ENCODE measurements at places on chromosomes 2 and 18.

DNA sequence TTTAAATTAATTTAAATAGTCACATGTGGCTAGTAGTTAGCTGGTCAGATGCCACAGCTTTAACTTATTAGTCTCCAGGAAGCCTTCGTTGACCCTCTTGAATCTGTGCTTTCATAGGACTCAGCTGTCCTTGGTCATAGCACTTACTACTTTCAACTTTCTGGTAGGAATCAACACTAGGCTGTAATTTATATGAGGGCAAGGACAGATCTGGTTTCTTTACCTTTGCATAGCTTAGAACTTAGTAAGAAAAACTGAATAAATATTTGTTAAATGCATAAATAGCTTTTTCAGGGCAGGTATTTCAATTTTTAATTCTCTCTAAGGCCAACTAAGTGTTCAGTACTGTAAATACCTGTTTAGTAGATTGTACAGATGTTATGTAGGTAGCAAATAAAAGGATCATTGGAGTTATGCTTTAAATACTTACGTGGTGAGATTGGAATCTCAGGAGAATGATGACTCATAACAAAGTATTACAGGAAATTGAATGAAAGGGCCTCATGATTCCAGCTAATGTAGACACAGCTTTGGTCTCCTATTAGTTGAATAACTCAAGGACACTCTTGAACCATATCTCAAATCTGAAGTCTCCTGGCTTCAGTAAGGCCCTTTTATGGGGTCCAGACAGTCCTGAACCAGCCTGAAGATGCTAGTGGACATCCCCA lies 2.6 kb downstream of the CLIP4 start:
- no peak for DNase-seq

GRCh38 chr2:213022987-213023386 lies 128.4 kb downstream of the IKZF2 start:
- DNase-seq = no peak

DNA sequence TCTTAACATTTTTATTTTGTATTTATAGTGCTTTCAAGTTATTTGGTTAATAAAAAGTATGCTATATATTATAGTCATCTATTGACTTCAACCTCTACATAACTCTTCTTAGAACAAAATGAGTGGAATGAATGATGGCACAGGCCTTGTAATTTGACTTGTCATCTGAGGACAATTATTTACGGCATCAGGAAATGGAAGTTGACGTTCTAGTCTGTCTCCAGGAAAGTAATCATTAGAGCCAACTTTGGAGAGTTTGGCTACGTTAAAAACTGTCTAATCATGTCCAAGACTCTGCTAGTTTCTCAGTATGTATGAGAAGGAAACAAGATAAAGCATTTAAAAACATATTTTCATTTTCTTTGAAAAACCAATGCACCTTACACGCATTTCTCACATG lies 353.6 kb downstream of the ARHGAP15 start:
- DNase-seq = no peak

DNA sequence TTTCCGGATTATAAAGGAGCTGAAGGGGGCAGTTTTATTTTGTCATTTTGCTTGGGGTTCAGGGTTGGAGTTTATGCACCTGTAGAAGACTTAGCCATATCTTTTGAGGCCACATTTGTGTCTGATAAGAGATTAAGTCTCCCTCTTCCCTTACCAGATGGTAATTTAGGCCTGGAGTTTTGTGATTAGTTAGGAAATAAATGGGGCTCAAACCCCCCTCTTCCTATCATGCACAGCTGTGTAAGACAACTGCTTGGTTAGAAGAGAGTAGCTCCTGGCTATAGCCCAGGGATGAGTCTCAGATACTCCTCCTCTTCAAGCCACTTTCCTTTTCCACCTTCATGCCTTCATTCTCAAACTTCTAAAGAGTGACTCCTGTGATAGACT lies 802 bp upstream of the SAP130 start:
- no peak for DNase-seq

DNA sequence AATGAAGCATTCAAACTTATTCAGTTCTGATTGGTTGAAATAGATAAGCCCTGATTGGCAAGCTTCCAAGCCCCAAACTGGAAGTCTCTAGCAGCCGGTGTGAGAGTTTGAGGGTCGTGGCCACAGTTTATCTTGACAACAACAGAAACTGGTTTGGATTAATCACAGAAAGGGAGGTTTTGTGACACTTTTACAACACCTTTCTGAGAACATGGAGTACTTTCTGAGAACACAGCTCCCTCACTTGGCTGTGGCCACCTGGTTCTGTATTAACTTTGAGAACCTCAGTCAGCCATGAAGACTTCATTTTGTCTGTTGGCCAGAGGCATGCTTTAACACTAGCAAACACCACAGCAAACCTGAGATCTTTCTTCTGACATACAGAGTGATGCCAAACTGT lies 280.7 kb upstream of the VWC2L start:
- DNase-seq = no peak

- DNase-seq = no peak
These were observed 192.4 kb upstream of the ERBB4 start for GRCh38 chr2:212730994-212731393.

- DNase-seq = no peak
These were observed 69.2 kb downstream of the TRIP12 start for GRCh38 chr2:229852565-229852964.

- no peak for DNase-seq
These were observed 13.6 kb downstream of the UPP2 start for GRCh38 chr2:158115202-158115767.

DNA sequence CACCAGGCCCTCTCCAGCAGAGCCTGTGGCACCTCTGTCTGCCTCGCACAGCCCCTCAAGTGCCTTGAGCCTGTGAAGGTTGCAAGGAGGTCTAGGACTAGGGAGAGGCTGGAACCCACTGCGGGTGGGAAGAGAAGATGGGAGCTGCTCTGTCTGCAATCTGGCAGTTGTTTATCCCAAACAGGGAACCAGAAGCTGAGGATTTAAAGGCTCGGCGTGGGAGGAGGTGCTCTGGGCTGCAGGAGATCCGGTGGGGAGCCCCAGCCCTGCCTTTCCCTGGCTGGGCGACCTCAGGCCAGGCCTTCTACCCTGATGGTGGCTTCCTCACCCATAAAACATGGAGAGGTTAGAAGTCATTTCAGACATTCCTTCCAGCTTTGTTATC lies 174.1 kb downstream of the SMAD7 start:
- DNase-seq = no peak

DNA sequence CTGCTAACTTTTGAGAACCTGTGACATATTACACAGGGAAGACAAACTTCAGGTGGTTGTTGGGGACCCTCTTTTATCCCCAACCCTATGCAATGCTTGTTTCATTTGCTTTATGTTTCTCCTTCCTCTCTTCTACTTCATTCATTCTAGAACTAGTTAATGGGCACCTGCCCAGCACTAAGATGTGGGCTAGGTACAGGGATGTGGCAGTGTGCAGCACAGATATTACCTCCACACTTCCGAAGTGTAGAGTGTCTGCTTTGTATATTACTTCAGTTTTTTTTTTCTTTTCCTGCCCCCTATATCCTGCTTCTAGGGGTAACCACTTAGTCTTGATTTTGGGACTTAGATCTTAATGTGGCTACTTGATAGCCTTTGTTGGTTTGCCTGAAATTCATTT lies 35.1 kb downstream of the CD28 start:
- DNase-seq = no peak

GRCh38 chr2:127157651-127158485 lies 50.9 kb upstream of the BIN1 start:
- no peak for DNase-seq

- peak; percentile 66 for DNase-seq
These were observed 705 bp downstream of the EFR3B start for GRCh38 chr2:25042321-25043240.

DNA sequence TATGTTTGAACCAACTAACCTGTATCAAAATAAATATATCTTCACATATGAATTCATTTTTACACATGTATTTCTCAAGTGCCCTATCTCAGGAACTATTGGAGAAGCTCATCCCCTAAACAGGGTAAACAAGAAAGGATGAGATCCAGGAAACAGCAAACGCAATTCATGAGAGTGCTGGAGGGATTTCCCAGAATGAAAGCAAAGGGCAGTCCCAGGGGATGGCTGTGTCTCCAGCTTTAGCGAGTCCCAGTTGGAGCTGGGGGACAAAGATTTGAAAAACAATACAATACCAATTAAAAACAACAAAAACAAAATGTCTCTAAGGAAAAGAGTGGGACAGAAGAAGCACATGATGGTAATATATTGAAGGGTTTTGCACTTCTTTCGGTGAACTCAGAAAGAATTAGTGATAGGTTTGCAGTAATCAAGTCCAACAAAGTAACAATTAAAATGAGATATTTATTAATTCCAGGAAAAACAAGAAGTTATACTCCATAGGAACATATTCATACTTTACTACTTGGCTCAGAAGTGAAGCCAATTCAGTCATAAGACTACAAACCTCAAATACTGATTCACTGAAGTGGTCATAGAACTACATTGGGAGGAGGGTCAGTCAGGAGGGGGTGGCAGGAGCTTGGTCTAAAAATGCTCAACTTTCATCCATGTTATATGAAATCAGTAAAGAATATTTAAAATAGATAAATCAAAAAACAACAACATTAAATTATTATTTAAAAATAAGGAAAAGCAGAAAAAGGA lies 73.1 kb upstream of the PDE1A start:
- DNase-seq = no peak

DNA sequence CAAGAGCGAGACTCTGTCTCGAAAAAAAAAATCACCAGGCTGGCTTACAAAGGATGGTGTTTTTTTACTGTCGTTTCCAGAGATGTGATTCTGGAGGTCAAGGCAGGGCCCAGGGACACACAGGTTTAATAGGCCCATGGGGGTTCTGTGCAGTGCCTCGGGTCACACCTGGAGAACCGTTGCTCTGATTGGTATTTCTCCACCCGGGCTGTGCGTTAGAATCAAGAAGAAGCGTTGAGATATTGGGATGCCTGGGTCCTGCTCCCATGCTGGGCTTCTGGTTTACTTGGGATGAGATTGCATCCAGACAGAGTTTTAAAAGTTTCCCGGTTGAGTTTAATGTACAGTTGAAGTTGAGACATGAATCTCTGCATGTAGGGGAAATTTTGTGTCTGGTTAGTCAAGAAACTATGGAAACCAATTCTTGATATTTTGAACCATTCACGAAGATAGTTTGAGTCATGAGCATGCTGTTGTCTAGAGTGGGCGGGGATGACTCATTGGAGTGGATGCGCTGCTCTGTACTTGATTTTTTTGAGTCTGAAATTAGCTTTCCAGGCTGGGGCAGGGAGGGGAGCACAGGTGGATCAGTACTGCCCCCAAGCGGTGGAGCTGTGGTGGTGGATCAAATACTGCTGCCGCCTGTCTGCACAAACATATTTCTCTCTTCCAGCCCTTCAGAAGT lies 50.1 kb downstream of the GREB1 start:
- peak; percentile 66 for DNase-seq

- DNase-seq = no peak
These were observed 65.9 kb upstream of the ITM2C start for GRCh38 chr2:230798769-230799399.

DNA sequence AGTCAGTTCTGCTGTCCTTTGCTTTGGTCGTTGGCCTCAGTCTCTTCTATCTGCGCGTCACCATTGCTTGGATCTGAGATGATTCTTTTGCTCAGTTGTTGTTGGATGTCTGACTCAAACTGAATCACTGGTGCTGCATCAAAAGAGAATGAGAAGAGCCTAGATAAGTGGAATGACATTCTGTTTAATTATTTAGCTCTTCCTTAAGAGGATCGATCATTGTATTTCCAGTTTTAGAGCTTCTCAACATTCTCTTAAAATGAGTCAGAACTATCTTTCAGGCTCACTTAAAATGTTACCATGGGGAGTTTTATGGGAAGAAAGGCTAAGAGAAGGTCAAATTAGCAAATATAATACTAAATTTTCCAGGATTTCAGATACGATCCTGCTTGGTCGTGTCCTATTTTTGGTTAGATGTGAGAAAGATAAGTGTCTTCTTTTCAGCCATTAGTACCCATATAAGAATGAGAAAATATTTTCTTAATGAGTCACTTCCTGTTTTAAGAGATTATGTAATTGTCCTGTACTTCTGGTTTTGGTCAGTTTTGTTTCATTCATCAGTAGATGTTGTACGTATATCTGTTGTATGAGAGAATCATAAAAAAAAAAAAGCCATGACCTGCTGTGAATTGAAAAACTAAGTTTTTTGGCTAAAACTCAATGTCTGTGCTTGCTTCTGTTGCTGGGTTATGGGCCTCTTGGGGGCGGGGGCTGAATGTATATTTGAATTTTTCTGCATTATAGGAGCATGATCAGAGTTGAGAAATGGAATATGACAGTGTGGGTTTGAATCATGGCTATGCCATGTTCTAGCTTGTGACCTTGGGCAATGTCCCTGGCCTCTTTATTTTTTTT lies 31.6 kb upstream of the CASP10 start:
- DNase-seq = no peak

- no peak for DNase-seq
These were observed 52.4 kb downstream of the RELCH start for GRCh38 chr18:62239475-62239874.

DNA sequence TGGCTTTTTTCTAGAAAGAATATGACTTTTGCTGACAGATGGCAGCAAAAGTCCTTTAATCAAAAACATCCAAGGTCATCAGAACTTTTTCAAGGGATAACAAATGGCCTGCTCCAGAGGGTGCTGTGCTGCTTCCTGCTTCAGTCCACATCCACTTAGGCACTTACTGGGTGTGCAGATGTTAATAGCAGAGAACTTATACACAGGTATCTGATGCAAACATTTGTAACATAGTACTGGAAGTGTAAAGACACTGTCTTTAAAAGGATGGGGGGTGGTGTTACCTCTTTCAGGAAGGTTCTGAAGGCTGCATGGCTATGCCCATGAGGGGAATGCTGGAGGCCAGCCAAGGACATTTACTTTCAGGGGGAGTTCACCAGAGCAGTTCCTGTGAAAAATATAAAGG lies 5.5 kb downstream of the HOXD8 start:
- DNase-seq = no peak

DNA sequence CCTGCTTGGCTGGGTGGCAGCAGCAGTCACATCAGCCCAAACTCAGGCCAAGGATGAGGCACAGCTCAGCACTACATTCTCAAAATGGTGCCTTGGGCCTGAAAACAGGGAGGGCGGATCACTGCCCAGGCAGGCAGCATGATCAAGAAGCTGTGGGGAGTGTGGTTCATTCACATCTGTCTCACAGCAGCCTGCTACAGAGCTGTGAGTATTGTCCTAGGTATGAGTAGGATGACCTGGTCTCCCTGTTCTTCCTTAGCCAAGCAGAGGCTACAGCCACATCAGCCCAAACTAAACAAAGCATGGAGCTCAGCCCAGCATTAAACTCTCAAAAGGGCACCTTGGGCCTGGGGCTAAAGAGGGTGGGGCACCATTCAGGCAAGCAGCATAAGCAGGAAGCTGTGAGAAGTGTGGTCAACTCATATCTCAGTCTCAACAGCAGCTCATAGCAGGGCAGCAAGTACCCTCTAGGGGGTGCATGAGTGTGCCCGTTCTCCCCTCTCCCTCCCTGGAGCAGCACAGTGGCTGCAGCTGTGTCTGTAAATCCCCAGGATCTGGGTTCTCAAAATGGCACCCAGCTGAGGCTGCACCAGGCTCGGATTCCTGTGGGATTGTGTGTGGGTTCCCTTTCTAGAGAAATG lies 139.6 kb downstream of the TRABD2A start:
- no peak for DNase-seq

- DNase-seq = no peak
These were observed 57.8 kb upstream of the NEUROD1 start for GRCh38 chr2:181738074-181738473.

- no peak for DNase-seq
These were observed 28.3 kb downstream of the SPDYA start for GRCh38 chr2:28838971-28839370.

- no peak for DNase-seq
These were observed 969 bp upstream of the ALKAL2 start for GRCh38 chr2:288758-289361.

Data from caudate nucleus (tissue), 63 donors.